ENCODE measurements at places on chromosomes 5 and 9. TPM values are rescaled to one million over a fixed set of nuclear protein-coding genes. Genes with fewer than 3 reads are reported as not detected.
A peak's percentile ranks its signal among the peaks of the same experiment; 100 is the strongest.

Gene UNC5A
- polyA plus RNA-seq, result 0.07 TPM

Gene IFNK
- polyA plus RNA-seq, result not detected

GRCh38 chr5:178304761-178305645, 72.4 kb upstream of the PHYKPL start:
- no peak for DNase-seq

DNA sequence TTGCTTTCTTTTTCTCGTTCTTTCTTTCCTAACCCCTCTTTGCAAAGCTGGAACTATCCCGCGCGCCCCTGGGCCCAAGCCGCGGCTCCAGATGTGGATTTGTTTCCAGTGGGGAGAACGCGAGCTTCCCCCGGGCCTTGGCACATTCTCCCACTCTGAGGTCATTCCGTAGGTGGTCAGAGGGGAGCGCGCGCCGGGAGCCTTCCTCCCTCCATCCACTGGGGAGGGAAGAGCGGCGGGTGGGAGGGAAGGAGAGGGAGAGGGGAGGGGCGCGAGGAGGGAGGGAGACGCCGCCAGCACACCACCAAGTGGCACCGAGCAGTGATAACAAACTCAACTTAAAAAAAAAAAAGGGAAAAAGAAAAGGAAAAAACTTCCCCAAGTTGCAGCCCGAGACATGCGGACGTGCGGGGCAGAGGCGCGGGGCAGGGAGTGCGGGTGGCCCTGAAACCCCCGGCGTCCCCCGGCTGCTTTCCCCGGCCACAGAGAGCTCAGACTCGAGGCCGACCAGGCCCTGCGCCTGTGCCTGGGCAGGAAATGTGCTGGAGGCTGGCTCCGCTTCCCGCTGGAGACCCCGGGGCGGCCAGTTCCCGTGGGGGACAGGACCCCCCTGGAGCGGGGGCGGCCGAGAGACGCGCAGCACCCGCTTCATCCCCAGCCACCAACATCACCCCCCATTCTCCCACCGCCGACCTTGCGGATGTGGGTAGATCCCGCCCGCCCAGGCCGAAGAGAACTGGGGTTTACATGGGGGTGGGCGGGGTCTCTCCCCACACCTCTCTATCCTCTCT, 3.1 kb downstream of the IER5L start:
- peak; percentile 92 for DNase-seq

GRCh38 chr5:1400936-1401335, 44.3 kb downstream of the SLC6A3 start:
- DNase-seq, result no peak

DNA sequence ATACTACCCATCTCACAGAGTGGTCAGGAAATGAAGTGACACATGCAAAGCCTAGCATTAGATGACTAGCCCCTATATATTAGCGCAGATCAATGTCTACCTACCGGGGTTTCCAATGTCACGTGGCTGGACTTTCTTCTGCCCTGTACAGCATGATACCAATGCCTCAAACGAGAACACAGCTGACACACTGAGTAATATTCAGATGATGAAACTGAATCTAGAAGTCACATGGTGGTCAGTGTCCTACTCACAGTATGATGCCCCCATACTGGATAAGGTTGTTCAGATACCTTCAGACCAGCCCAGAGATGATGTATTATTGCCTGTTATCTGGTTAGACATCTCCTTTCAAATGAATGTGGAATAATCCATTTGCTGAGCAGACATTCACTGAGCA, 71.1 kb upstream of the FRRS1L start:
- no peak for DNase-seq

DNA sequence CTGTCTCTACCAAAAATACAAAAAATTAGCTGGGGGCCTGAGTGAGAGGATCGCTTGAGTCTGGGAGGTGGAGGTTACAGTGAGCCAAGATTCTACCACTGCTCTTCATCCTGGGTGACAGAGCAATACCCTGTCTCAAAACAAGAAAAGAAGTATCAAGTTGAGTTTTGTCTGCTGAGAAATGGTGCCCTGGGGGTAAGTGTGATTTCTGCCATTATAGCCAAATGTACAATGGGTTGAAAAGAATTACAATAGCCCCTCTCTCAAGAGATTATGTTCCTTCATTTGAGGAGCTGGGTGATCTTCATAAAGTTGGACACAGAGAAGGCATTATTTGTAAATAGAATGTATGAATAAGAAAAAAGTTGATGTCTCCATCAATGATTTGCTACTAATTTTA, 189.4 kb downstream of the GOLPH3 start:
- DNase-seq, result no peak

DNA sequence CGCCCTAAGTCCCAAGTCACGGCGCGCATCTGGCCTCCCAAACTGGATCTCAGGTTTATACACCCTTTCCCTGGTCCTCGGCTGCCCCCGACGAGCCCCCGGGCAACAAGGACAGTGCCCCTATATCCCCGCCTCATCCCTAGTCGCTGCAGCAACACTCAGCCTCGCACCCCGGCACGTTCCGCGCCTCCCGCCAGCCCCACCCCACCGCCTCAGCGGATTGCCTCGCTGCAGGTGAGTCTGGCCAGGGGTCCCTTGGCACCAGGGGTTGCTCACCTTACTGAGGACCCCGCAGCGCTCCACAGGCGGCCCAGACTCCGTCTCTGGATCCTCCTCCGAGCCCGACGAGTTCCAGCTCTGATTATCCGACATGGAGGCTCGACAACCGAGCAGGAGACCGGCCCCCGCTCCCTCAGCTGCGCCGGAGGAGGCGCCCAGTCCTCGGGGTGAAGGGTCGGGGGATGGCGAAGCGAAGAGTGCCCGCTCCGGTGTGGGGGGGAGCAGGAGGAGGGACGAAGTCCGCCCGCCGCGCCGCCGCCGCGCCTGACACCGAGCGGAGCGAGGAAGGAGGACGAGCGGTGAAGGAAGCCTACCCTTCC, 494 bp downstream of the CERT1 start:
- DNase-seq, result peak; percentile 31

DNA sequence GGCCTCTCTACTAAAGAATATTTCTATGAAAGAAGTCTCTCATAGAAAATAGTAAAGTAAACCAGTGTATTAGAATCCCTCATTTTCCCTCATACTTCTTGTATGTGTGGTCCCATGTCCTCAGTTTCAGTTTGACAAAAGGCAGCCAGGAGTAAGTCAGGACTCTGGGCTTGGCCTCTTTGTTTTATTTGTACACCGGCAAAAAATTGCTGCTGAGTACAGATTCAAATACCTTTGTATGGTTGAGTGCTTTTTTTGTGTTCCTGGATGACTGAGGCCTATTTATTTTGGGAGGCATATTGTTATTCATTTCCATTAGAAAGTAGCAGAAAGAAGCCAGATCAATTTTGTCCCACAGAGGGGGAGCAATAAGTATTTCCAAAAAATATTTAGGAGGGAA, 47.3 kb upstream of the CEP78 start:
- DNase-seq, result no peak

- DNase-seq, result no peak
These were observed 39.8 kb upstream of the FLT4 start for GRCh38 chr5:180689071-180689694.

All from A549 (cell line).